ENCODE measurements at places on chromosomes 4 and X.

- DNase-seq = no peak
These were observed 6.3 kb downstream of the KLF3 start for GRCh38 chr4:38670109-38670901.

DNA sequence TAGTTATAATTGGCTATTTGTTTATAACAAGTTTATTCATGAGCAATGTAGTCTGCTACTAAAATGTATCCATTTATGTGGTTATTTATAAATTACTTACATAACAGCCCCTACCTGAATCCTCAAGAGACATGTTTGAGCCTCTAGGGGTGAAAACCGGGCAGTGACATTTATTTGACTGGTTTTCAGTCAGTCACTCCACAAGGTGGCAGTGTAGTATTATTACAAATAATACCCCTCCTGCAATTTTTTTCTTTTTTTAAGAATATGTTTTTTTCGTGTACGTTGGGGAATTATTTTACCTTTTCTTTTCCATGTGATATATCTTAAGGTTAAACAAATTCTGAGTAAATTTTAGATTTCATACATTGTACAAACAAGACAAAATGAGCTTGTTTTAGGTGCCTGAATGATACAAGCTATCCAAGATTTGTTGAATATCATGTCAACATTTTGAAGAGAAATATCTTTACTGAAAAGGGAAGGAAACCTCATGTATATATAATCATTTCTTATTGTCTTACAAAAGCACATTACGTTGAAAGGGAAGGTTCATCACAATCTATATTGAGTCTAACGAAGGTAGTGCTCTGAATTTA is 598.7 kb upstream of the TECRL start:
- DNase-seq = no peak

- no peak for DNase-seq
These were observed 28.0 kb upstream of the PACRGL start for GRCh38 chr4:20672262-20672661.

GRCh38 chr4:23881052-23881501 is 8.8 kb downstream of the PPARGC1A start:
- no peak for DNase-seq

DNA sequence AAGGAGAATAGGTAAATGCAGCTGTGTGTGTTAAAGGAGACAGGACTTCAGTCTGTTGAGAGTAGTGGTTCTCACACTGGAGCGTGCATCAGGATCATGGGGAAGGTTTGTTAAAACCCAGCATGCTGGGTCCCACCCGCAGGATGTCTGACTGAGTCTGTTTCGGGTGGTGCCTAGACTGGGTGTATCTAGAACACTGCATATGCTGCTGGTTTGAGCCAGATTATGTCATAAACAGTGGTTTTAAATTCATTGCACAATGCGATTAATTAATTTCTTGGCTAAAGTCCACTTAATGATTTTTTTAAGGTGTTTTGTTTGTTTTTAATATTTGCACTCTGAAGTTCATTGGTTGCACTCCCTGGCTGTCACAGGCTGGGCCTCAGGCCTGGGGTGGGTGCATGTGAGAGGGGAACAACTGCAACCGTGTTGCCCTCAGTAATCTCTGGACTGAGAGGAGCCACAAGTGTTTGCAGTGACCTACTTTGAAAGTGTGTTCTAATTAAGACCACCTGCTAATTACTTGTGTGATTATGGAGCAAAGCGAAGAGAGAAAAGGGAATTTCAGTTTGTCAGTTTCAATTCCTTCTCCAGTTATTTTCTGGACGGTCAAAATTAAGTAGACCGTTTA is 8.3 kb downstream of the HCCS start:
- no peak for DNase-seq

GRCh38 chr4:141467225-141467624 is 169.2 kb upstream of the IL15 start:
- no peak for DNase-seq

DNA sequence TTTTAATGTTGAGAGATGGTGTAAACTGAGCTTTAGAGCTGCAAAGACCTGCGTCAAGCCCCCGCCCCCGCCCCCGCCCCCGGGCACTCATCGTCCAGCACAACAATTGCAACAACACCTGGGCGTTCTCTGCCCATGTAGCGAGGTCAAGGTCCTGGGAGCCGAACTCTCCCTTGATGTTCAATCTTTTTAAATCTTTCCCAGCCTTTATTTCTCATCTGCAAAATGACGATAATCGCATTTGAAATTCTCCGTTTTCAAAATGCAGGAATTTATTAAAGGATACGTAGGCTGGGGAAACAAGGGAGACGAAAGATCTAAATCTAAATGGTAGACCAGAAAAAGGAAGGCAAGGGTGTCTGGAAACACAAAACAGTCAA is 648 bp upstream of the MSMO1 start:
- DNase-seq = peak; percentile 38

DNA sequence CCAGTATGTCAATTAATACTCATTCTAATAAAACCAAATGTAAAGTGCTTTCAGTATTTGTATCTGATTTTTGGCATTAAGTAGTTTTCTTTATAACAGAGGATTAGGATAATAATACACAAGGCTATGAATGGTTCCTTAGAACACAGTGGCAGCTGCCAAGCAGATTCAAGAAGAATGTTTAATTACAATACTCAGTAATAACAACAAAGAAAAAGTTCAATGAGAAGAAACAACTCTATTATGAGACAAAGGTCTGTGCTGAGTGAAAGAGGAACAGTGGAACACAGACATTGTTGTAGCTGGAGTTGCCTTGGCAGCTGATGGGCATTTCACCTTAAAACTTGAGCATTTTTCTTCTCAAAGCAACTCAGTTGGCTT is 502.6 kb upstream of the NR3C2 start:
- no peak for DNase-seq

DNA sequence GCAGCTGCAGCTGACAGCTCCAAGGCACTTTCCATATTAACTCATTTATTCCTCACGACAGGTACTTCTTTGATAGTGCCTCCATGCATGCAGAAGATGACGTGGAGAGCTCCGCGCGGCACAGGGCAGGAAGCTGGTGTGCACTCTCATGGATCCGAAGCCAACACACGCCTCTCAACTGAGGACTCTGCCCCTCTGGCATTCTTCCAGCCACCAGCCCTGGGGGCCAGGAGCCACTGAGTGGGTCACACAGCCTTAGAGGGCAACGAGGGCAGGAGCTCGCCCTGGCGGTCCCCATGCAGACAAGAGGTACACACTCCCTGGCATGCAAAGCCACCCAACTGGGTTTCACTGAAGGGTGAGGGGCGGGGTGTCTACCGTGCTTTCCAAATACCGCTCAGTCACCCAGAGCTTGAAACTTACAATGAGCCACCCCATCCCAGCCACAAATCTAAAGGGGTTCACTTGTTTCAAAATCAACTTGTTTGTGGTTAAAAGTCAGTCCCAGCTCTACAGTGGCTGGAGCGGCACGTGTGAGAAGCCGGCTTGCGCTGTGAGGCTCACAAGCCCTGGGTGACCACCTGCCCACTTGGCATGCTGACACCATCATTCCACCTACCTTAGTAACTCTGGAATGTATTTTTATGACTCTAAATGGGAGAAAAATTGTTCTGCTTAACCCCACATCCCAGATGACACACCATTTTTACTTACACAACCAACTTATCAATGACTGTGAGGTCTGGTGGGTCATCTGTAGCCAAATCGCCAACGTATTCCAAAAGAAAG is 16.2 kb downstream of the NOP14 start:
- no peak for DNase-seq

DNA sequence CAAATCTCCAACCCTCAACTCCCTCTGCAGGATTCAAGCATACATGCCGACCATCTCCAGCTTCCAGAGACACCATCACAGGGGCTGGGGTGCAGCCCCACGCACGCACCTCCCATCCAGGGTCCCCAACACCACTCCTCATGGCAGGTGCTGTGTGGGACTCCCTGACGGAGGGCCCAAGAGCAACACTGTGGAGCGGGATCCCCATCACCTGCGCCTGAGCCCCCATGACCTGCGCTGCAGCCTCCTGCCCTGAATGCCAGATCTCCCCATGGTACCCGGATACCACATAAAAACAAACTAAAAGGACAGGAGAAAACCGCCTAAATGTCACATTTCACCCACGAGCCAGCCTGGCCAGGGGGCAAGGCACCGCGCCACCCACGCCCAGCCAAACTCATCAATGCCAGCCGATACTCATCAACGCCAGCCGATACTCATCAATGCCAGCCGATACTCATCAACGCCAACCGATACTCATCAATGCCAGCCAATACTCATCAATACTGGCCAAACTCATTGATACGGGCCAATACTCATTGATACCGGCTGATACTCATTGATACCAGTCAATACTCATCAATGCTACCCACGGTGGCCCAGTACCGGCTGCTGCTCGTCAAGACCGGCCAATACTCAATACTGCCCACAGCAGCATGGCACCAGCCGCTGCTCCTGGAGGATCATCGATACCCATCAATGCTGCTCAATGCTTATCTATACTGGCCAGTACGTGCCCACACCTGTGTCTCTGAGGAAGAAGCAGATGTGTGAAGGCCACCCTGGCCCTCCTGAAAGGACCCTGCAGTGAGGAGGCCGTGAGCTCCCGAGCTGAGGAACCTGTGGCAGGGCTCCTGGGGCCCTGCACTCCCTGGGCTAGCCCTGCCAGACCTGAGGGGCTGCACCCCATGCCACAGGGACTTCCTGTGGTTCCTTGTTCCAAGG is 6.2 kb downstream of the CTBP1 start:
- no peak for DNase-seq

DNA sequence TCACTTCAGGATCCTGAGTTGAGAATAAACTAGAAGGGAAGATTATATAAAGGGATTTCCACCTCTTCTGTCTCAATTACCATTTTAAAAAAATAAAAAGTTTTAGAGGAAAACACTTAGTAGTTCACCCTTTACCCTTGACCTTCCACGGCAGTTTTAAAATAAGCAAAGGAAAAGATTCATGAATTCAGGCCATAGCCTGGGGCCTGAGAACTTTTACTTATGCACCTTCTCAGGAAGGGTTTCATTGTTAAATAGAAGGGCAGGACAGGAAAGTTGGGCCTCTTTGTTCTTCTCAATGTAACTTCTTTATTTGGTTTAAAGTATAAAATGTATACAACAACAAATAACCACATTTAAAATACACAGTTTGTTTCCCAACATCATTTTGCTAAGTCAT is 54.9 kb downstream of the PKD2 start:
- DNase-seq = no peak

DNA sequence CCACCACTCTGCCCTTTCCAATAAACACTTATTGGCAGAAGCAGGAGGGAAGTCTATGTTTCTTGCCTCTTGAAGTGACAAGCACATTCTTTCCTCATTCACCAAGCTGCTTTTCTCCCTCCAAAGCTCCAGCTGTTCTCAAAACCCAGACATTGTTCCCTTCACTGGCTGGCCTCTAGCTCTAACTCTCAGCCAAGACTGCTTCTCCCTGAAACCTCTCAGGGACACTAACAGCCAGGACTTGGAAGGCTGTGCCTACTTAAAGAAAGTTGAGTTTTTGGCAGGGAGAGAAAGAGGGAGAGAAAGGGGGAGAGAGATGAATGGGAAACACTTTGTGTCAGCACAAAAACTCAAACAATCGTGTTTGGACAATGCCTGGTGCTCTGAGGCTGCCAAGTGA is 99.5 kb downstream of the COX18 start:
- DNase-seq = no peak

- DNase-seq = no peak
These were observed 9.3 kb downstream of the RNF4 start for GRCh38 chr4:2478229-2478628.

Measured in CD4-positive, alpha-beta T cell treated with Interleukin-6 for 4 hours (primary cell).